Vagina (tissue), 2 donors: ENCODE measurements at places on chromosomes 11 and 22. TPM values are rescaled to one million over a fixed set of nuclear protein-coding genes. Genes with fewer than 3 reads are reported as not detected.

PRMT3 gene
- 17.7 TPM for total RNA-seq

CBLIF gene
- not detected for total RNA-seq

QSER1 gene
- 39.0 TPM for total RNA-seq

OR5A1 gene
- not detected for total RNA-seq

NEFH gene
- 4.2 TPM for total RNA-seq

MTMR3 gene
- 66.8 TPM for total RNA-seq

KCTD14 gene
- 2.9 TPM for total RNA-seq

ELFN2 gene
- total RNA-seq = not detected

ESAM gene
- 34.9 TPM for total RNA-seq

TNNT3 gene
- 20.4 TPM for total RNA-seq

CLDN5 gene
- total RNA-seq = 228 TPM

RTN4R gene
- 4.2 TPM for total RNA-seq

MS4A15 gene
- total RNA-seq = not detected

CARNS1 gene
- 1.7 TPM for total RNA-seq

KRTAP5-9 gene
- total RNA-seq = not detected

NCAPD3 gene
- total RNA-seq = 18.4 TPM

MDK gene
- 142 TPM for total RNA-seq

NUDT22 gene
- total RNA-seq = 38.8 TPM

SLN gene
- not detected for total RNA-seq

ART1 gene
- not detected for total RNA-seq

EPS8L2 gene
- total RNA-seq = 195 TPM

SGSM1 gene
- total RNA-seq = 2.9 TPM
